ENCODE measurements at places on chromosomes 2 and 18.

GRCh38 chr2:189783451-189783926 lies 650 bp downstream of the ORMDL1 start:
- peak; percentile 12 for DNase-seq

DNA sequence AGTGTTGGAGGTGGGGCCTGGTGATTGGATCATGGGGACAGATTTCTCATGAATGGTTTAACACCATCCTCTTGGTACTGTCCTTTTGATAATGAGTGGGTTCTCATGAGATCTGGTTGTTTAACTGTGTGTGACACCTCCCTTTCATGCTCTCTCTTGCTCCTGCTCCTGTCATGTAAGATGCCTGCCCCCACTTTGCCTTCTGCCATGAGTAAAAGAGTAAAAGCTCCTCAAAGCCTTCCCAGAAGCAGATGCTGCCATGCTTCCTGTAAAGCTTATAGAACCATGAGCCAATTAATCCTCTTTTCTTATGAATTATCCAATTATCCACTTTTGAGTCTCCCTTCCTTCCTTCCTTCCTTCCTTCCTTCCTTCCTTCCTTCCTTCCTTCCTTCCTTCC lies 317.7 kb downstream of the RDH14 start:
- no peak for DNase-seq

GRCh38 chr2:129374452-129374851 lies 605.0 kb upstream of the RAB6C start:
- DNase-seq = no peak

GRCh38 chr2:159130302-159130701 lies 156.2 kb downstream of the WDSUB1 start:
- no peak for DNase-seq

DNA sequence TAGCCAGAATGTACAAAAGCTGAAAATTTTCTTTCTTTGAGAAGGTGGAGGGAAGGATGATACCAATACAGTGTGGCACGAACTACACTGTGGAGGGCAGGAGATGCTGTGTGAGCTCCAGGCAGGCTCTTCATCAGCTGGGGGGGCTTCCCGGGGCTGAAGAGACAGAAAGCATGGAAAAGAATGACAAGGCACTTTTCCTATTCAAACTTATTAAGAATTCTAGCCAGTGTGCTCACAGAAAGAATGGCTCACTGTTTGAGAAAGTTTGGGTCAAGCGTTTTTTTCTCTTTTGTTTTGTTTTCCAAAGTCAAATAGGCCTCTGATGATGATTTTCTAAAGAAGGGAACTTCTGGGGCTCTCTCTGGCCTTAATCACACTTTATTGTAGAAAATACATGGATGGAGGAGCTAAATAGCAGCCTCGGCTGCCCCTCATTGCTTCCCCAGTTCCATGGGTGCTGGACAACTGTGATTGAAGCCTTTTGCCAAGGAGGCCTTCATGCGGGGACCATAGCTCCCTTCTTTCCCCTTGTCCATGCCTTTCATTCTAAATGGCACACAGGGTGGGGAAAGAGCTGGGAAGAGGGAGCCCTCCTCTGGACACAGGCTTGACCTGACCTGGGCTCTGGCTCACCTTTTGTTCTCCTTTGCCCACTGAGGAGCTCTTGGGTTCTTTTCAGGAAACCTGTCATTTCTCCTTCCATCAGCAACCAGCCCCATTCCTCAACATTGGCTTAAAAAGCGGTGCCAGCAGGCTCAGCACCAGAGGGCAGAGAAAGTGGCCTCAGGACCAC lies 130.6 kb downstream of the TDRD15 start:
- DNase-seq = no peak

DNA sequence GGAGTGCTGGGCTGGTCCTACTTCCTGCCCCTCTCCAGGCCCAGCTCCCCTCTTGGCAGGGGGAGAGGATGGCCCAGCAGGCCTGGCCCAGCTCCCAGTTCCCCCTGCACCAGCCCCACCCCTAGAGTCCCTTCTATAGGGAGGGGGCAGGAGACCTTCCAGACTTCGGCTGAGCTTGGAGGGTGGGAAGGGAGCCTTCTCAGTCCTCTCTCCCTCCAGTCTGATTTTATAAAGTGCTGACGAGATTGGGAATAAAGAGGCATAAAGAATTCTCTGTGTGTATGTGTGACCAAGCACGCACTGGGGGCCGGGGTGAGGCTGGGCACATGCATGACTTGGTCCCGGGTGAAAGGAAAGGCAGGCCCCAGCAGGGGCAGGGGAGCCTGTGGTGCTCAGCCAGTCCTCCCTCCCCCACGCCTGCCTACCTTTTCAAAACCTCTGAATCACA lies 5.1 kb downstream of the CHPF start:
- DNase-seq = no peak

DNA sequence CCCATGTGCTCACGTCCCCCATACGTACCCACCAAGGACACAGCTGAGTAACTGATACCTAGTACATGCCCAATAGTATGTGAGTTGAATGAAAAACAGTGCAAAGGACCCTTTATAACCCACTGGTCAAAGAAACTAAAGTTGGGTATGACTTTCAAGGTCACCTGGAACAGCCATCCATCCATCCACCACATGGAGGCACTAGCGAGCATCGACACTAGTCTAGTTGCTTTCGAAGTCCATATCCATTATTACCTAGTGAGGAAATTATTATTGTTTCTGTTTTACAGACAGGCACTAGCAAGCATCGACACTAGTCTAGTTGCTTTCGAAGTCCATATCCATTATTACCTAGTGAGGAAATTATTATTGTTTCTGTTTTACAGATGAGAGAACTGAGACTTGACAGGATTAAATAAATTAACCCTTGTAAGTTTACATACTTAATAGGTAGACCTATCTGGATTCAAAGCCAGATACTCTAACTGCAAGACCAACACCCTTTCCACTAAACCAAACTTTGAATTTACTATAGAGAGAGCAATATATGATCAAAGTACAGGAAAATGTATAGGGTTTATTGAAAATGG lies 233.7 kb downstream of the METTL4 start:
- DNase-seq = peak; percentile 50

GRCh38 chr2:125312342-125312741 lies 1287.3 kb downstream of the CNTNAP5 start:
- no peak for DNase-seq

DNA sequence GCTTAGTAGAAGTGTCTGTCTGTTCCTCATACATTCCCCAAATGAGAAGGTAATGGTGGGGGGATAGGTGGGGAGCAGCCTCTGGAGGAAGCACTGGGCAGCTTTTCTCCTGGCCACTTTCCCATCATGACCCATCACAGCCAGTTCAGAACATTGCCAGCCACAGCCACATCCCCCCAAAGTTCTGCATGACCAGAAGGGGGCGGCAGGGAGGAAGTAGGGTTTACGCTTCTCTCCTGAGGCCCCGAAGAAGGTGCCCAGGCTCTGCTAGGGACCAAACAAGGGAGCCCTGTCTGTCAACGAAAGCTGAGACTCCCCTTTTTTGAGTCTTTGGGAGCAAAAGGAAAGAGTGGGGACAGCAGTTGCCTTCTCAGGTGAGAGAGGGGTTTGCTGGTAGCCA lies 7.7 kb downstream of the IGFBP5 start:
- DNase-seq = no peak

GRCh38 chr18:79410171-79410641 lies 14.5 kb downstream of the NFATC1 start:
- DNase-seq = no peak

- no peak for DNase-seq
Observed at GRCh38 chr2:237344942-237345341, 69.0 kb downstream of the COL6A3 start.

DNA sequence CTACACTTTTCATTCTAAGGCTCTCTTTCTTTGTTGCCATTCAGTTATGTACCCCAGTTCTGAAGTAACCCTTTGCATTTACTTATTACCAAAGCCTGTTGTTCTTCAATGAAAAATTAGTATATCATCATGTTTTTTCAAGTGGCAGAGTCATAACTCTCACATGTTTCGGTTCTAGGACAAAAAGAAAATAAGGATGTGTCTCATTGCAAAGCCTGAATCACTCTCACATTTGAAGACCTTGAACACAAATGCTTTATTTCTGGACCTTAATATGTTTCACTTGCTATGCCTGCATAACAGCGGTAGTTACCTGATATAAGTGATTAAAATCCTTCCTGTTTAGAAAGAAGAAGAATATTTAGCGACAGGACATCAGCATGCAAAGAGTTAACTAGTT lies 49.1 kb downstream of the ZEB2 start:
- no peak for DNase-seq
